ENCODE measurements at places on chromosomes 7 and 10.
A peak's percentile ranks its signal among the peaks of the same experiment; 100 is the strongest.

GRCh38 chr10:131882151-131882550, 18.7 kb upstream of the PPP2R2D start:
- no peak for DNase-seq

DNA sequence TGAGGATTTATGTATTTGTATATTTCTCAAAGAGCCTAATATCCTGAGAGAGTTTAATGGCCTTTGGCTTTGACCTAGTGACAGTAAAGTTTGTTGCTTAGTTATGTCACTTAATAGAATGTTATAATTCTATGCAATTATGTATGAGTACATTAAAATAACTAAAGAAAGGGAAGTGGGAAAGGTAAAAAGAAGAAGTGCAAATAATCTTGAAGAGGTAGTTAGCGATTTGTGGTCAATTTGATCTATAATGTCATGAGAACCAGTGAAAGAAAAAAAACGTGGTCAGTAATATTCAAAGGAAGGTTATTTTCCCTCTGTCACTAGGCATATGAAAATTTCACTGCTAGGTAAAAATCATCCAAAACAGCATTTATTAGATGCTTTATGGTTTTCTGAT, 143.4 kb upstream of the LSM8 start:
- no peak for DNase-seq

DNA sequence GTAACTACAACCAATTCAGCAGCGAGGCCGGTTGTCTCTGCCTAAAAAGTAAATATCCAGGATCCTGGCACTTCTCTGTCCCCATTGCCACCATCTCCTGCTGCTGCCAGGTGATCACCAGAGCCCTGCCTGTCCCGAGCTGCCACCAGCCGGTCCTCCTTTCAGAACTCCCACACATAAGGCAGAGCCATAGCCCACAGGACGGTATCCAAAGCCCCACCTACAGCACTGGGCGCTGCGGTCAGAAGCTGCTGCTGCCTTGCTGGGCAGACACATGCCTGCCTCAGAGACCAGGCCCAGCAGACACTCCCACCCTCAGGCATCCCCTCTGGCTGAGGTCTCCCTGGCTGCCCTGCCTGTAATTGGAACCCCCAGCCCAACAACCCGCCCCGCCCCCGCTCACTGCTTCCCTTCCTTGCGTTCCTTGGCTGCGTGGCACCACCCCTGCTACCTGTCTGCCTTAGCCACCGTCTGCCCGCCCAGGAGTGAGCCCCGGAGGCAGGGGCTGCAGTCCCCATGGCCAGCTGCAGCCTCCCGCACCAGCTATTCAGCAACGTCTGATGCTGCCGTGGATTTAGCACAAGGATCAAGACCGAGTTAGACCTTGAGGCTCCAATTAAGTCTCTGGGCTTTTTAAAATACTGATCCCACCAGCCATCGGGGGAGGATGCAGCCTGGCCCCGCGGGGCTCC, 100.7 kb downstream of the CYTH3 start:
- no peak for DNase-seq

- DNase-seq, result no peak
These were observed 324.3 kb downstream of the PTPRN2 start for GRCh38 chr7:158263110-158263963.

DNA sequence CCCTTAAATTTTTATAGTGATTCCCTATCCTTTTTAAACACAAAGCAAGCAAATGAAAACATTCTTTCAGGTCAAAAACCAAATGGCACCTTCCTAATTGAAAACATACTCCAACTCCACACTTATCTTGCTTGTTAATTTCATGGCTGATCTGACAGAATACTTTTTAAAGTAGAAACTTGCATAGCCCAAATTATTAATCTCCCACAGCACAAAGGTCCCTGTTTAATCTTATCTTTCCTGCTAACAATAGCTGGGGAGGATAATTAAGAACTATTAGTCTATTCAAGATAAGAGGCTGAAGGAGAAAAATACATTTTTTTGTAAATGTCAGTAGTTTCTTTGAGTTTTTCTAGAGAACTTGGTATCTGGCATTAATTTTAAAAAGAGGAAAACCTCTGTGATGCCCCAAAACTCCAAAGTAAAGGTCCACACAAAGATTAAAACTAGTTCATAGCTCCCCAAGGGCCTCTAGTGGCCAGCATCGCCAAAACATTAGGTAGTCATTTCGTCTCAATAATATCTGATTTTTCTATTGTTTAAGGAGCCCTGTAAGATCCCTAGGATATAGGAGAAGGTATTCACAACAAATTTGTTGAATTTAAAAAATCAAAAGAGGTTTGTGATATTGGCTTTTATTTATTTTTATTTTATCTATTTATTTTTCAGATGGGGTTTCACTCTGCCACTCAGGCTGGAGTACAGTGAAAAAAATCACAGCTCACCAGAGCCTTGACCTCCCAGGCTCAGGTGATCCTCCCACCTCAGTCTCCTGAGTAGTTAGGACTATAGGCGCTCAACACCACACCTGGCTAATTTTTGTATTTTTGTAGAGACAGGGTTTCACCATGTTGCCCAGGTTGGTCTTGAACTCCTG, 14.7 kb downstream of the CDNF start:
- DNase-seq, result peak; percentile 53

Data from stimulated activated CD4-positive, alpha-beta T cell treated with anti-CD3 and anti-CD28 coated beads, Interleukin-15, amount 100 ng/mL, for 24 hours (primary cell).